ENCODE measurements at places on chromosomes 16 and 17.

GRCh38 chr16:61900482-61900881 is 135.8 kb downstream of the CDH8 start:
- no peak for DNase-seq

DNA sequence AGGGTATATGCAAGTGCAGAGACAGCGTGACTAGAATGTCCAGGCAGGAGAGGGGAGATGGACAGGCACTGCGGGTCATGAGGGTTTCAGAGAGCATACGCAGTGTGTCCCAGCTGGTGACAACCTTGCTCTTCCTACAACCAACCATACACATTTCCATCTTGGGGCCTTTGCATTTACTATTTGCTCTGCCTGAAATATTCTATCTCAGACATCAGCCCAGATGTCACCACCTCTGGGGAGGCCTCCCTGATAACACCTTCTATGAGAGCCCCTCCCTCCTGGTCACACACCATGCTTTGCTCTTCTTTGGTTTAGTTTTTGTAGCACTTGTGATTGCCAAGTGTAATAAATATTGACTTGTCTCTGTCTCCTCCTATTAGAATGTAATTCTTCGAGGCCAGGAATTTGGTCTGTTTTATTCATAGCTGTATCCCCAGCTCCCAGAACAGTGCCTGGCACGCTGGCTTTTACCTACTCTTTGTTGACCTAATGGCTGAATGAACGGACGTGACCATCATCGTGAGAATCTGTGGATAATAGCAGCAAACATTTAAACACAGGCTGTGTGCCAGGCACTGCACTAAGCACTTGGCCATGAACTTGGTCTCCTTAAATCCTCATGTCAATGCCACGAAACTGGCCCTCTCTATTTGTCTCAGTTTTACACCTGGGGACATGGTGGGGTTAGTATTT is 51.9 kb downstream of the PLCG2 start:
- no peak for DNase-seq

- DNase-seq: no peak
Measured at GRCh38 chr17:9221147-9221921, 200.0 kb downstream of the NTN1 start.

DNA sequence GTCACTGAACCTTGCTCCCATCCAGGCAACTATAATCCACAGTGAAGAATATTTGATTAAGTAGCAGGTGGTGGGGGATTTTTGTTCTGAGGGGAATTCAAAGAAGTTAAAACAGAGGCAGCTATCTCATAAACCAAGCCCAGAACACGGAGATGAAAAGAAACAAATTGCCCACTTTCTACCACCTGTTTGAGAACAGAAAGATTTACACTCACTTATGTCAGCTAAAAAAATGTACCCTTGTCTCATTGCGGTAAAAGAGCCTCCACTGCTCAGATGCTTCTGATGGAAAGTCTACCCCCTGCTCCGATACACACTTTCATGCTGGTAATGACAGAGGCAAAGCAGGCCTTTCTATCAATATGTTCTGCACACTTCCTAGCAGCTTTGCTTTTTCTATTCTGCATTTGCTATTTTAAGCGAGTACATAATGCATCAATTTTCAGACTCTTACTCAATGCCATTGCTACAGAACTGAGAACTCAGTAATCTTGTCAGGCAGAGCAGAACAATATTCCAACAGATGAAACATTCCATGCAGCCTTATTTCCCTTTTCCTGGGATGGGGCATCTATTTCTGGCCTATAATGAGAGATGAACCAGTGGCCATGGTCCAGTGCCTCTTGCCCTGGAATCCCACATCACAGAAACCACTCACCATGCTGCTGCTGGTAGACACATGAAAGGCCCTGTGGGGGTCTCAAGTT is 29.0 kb downstream of the CDK5R1 start:
- peak; percentile 47 for DNase-seq

- DNase-seq: no peak
Measured at GRCh38 chr16:86462334-86463084, 47.8 kb upstream of the FOXF1 start.

DNA sequence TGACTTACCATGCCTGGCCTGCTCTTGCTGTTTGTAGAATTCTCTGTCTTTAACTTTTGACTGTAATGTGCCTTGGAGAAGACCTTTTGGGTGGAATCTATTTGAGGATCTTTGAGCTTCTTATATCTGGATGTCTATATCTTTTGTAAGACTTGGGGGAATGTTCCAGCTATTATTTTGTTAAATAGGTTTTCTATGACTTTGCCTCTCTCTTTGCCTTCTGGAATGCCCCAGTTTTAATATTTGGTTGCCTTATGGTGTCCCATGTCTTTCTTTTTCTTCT is 10.3 kb upstream of the PHB1 start:
- DNase-seq: no peak

DNA sequence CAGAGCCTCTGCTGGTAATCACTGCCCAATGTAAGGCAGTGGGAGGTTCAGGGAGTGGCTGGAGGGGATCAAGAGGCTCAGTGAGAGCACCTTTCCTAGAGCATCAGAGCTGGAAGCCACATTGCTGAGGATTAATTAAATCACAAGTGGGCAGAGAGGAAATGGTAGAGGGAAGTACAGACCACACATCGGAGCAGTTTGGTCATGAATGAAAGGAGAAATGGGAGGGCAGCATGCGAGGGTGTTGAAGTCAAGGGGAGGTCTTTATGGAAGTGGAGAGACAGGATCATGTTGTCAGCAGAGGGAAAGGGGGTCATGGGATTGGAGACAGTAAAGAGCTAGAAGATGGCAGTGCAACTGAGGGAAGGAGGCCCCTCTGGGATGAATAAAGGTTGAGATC is 2.3 kb downstream of the CCL17 start:
- DNase-seq: no peak

- DNase-seq: peak; percentile 60
Measured at GRCh38 chr16:77169650-77170236, 21.2 kb upstream of the MON1B start.

- DNase-seq: no peak
Measured at GRCh38 chr17:72173499-72174116, 52.8 kb downstream of the SOX9 start.

GRCh38 chr17:18377437-18378204 is at the start of gene EVPLL:
TSS of gene EVPLL (plus strand) at chr17:18377778. CDS start at chr17:18380938, 3,160 bp downstream.
- DNase-seq: peak; percentile 94

DNA sequence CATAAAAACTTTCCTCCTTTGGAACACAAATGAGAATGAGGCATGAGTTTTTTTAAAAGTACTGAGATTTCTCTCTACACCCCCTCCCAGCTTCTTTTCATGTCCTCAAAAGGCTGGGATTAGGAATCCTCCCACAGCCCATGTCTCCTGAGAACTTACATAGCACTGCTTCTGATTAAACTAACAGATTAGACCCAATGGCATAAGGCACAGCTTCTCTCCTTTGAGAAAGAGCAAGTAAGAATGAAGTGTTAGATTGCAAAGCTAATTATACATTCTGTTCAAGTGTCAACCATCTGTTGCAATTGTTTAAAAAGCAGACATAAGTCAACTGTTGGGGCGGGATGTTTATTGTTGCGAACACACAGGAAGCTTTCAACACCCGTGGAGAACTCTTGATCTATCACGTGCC is 715.1 kb downstream of the CDH11 start:
- DNase-seq: peak; percentile 91

DNA sequence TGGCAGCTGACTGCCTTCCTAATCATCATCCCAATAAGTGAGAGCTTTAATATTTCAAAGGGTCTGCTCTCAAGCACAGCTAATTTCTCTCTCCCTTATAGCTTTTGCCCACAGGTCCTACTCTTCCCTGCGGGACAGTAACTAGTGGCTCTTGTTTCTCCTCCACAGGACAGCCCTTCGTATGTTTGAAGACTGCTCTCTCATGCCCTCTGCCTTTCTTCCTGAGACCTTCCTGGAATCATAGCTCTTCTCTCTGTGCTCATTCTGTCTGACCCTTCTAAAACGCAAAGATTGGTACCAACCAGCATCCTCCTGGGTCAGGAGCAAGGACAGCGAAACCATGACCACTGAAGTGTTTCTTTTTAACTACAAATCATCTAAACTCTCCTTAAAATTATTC is 168.9 kb downstream of the GRIN2A start:
- no peak for DNase-seq

- DNase-seq: no peak
Measured at GRCh38 chr16:70692130-70692872, 6.4 kb upstream of the MTSS2 start.

DNA sequence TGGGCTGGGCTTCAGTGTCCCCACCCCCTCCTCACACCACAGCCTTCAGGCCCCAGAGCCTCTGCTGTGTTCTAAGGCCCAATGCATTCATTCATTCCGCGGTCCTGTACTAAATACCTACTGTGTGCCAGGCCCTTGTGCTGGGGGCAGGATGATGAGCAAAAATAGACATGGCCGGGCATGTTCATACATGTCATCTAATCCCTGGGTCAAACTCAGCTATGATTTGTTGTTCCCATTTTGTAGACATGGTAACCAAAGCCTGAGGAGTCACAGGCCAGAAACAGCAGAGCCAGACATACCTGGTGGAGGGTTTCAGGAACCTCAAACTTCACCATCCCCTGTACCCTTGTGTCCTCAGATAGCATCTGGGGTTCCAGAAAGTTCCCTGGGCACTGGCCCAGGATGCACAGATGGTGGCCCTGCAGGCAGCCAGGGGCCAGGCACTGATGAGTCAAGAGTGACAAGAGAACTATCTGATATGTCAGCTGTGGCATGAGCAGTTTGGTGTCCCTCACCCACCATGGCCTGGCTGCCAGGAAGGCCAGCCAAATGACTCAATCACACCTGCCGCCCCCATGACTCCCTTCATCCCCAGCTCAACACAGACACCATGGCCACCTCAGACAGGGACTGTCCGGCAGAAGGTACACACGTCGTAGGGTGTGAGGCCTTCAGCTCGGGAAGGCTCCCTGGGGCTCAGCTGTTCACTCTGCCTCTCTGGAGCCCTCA is 2.7 kb upstream of the RRAD start:
- no peak for DNase-seq

- DNase-seq: peak; percentile 23
Measured at GRCh38 chr17:76781056-76781982, 43.4 kb downstream of the MFSD11 start.

- no peak for DNase-seq
Measured at GRCh38 chr17:13541032-13541480, 60.7 kb downstream of the HS3ST3A1 start.

DNA sequence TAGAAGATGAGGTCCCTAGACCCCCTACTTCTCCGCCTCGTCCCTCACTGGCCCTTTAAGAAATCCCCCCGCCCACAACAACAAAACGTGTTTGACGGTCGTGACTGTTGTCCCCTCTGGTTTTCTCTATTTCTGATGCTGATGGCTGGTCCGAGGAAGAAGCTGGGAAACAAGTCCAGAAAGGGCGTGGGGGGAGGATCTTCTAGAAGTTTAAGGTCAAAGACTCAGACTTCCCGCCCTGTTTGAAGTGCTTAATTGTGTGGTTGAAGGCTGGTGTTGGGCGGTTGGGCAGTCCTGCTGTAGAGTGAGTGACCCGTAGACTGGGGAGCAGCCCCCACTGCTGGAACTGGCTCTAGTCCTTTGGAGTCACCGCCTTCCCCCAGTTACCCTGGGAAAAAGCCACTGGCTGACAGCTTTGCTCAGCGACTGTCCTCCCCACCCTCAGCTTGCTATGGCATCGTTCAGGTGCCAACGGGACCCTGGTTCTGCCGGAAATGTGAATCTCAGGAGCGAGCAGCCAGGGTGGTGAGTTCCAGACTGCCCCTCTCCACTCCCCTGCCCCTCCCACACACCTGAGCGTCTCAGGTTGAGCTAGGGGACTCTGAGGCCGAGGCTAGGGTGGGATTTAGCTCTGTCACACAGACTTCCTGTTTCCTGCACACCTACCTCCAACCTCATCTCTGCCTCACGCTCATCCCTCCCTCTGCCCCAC is 1.6 kb downstream of the MLLT6 start:
- DNase-seq: peak; percentile 54

DNA sequence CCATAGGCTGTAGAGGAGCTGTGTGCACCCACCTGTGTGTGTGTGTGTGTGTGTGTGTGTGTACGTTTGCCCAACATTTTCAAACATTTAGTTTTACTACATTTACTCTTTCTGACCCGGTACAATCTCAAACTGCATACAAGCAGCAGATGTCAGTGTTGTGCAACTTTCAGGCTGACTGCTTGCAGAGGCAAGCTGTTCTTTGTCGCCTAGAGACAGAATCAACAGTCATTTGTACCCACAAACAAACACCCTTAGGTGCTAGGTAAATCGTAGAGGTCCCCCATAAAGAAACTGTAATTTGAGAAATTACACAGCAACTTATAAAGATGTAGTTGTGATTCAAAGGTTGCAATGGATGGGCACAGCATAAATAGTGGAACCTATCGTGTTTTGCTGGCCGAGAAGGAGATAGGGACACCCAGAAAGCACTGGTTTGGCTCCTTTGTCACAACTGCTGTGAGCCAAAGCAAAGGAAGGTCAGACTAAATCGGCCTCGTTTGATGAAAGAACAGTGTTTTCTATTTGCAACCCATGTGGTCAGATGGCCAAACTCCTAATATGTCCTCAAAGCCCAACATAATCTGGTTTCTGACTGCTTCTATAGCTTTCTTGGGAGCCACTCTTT is 478.4 kb downstream of the TOX3 start:
- DNase-seq: peak; percentile 70

DNA sequence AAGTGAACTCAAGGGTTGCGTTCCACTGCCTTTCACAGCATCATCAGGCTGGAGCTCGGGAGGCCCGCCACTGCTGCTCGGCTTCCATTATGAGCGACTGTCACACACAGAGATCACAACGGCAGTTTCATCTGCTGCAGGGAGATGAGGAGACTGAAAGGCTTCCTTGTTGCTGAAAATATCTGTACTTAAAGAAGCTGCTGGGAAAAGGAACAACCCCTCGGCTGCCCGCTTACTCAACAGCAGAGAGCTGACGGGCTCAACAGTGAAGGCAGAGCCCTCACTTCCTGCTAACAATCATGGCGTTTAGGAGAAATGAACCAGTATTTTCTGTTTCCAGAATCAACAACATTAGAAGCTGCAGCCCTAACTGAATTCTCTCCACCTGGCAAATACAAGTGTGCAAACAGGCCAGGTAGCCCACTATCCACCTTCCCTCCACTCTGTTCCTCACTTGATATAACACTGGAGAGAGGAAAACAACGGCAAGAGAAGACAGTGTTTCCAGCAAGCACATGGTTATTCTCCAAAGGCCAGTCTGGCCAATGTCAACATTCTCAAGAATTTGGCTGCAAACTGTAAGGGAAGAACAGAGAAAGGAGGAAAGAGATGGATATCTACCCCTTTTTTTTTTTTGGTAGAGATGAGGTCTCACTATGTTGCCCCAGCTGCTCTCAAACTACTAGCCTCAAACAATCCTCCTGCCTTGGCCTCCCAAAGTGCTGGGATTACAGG is 33.7 kb downstream of the MBTPS1 start:
- no peak for DNase-seq

- no peak for DNase-seq
Measured at GRCh38 chr17:4558347-4558971, 1.9 kb downstream of the GGT6 start.

GRCh38 chr16:50261160-50261706 is 5.1 kb upstream of the ADCY7 start:
- no peak for DNase-seq

Measured in NCI-H82 (cell line).